ENCODE measurements at places on chromosomes 2 and 18.
A peak's percentile ranks its signal among the peaks of the same experiment; 100 is the strongest.

GRCh38 chr2:95021847-95022246, 3.7 kb upstream of the MAL start:
- no peak for DNase-seq

- no peak for DNase-seq
These were observed 150.7 kb downstream of the RAB3GAP1 start for GRCh38 chr2:135202751-135203150.

GRCh38 chr2:159744363-159744762, 32.1 kb downstream of the MARCHF7 start:
- peak; percentile 87 for DNase-seq

- DNase-seq, result no peak
These were observed 1.9 kb downstream of the STK17B start for GRCh38 chr2:196169516-196169915.

GRCh38 chr2:144663207-144663606, 143.3 kb upstream of the ZEB2 start:
- no peak for DNase-seq

- peak; percentile 55 for DNase-seq
These were observed 102.4 kb upstream of the DCC start for GRCh38 chr18:52237551-52237950.

- DNase-seq, result no peak
These were observed 36.9 kb downstream of the MBP start for GRCh38 chr18:77095391-77096371.

GRCh38 chr2:236661762-236662110, 92.1 kb downstream of the ACKR3 start:
- no peak for DNase-seq

DNA sequence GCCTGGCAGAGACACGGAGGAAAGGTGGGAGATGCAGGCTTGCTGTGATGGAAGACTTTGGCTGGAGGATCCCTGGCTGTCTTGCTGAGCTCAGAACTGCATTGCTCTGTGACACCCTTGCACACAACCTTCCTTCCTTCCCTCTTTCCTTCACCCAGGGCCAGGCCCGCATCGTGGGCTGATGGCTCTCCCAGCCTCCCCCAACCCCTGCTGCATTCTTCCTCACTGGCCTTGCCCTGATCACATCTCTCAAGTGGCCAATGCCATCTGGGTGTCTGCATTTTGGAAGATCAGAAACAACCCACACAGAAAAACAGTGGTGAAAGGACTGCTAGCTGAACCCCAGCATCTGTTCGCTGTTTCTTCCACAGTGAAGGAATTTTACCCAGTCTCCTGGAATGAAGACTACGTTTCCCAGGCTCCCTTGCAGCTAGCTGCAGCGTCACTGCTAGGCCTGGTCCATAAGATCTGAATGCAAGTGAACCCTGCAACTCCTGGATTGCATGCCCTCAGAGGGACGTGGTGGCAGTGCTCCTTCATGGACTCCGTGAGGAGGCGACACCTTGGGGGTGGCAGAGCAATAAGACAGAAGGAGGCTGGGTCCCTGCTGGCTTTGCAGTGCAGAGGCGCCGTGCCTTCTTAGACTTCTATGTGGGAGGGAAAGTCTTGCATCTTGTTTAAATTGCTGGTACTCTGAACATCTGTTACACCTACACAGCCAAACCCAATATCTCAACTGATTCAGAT, 78.9 kb upstream of the YWHAQ start:
- no peak for DNase-seq

Measured in kidney glomerular epithelial cell (primary cell).